Sigmoid colon (tissue), 7 donors: ENCODE measurements at places on chromosomes 4 and X.

- no peak overlapping the region for H3K27ac ChIP-seq
- DNase-seq: no peak
- no peak overlapping the region for H3K4me3 ChIP-seq
- no peaks in the 10 kb centered on the region for H3K4me1 ChIP-seq
- H3K27me3 ChIP-seq: no peaks in the 10 kb centered on the region
- no peaks in the 10 kb centered on the region for H3K36me3 ChIP-seq
These were observed 527.2 kb upstream of the PRKX start for GRCh38 chrX:4240541-4241194.

GRCh38 chr4:141654098-141654497 lies 17.7 kb downstream of the IL15 start:
- no peak for DNase-seq
- H3K27me3 ChIP-seq: no peaks in the 10 kb centered on the region
- H3K36me3 ChIP-seq: no peaks in the 10 kb centered on the region
- no peak overlapping the region for H3K4me3 ChIP-seq

- DNase-seq: peak; percentile 72
- peak overlapping the region; percentile 47 for H3K27ac ChIP-seq
- H3K4me1 ChIP-seq: no peaks in the 10 kb centered on the region
- no peak overlapping the region for H3K4me3 ChIP-seq
These were observed 107.5 kb upstream of the ACSL4 start for GRCh38 chrX:109840585-109840984.

GRCh38 chr4:73197220-73197619 lies 61.4 kb downstream of the ANKRD17 start:
- no peaks in the 10 kb centered on the region for H3K4me1 ChIP-seq
- no peak overlapping the region for H3K27ac ChIP-seq
- H3K36me3 ChIP-seq: no peaks in the 10 kb centered on the region
- no peak overlapping the region for H3K4me3 ChIP-seq
- H3K27me3 ChIP-seq: no peaks in the 10 kb centered on the region
